Fibroblast of skin of right quadriceps (primary cell): ENCODE measurements at places on chromosomes 1 and 21.

- DNase-seq: peak; percentile 10
These were observed 9.4 kb upstream of the ELAPOR1 start for GRCh38 chr1:109104364-109105151.

GRCh38 chr1:7385471-7386225, 385.4 kb upstream of the VAMP3 start:
- DNase-seq: no peak

DNA sequence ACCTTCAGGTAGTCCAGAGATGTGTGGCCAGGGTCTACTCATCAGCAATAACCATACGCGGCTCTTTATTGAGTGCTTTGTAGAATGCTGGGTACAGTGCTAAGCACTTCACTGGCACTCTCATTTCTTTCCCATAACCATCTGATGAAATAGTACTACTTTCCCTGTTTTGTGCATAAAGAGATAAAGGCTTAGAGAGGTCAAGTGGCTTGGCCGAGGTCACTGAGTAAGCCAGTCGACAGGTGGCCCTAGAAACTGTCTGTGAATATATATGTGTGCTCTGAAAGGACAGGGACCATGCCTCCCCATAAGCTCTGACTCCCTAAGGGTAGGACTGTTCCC, 52.8 kb downstream of the NENF start:
- no peak for DNase-seq

DNA sequence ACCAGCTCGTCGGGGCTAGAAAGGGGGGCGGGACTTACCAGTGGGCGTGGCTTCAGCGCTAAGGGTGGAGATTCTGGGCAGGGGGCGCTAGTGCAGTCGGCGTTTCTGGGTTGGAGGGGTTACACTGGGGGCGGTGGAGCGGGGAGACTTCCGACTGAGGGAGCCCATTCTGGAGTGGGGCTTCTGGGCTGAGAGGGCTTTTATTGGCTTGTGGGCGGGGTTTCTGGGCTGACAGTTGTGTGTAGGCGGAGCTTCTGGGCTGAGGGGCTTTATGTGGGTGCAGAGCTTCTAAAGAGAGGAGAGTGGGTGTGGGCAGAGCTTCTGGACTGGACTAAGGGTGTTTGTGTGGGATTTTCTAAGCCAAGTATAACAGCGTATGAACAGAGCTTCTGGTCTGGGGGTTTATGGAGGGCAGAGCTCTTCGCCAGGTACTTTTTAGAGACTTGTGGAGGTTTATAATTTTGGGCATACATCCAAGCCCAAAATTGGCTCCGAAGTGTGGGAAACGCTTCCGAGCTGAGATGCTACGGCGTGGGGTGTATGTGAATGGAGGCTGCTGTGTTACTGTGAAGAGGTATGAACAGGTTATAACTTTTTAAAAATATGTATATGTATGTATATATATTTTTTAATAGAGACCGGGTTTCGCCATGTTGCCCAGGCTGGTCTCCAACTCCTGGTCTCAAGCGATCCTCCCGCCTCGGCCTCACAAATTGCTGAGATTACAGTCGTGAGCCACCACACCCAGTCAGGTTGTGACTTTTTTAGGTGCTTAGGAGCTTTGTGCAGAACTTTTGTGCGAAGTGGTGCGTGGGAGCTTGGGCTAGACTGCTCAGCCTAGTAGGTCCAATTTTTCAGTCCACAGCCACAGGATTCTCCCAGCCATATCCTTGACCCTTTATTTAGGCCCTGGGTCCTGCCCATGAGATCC, 825 bp downstream of the TMEM39B start:
- DNase-seq: no peak

GRCh38 chr1:230058626-230059025, 8.4 kb upstream of the GALNT2 start:
- no peak for DNase-seq

GRCh38 chr1:32247983-32248889, 1.2 kb downstream of the FAM167B start:
- DNase-seq: peak; percentile 47

- no peak for DNase-seq
These were observed 287.3 kb upstream of the SGIP1 start for GRCh38 chr1:66246351-66247269.

DNA sequence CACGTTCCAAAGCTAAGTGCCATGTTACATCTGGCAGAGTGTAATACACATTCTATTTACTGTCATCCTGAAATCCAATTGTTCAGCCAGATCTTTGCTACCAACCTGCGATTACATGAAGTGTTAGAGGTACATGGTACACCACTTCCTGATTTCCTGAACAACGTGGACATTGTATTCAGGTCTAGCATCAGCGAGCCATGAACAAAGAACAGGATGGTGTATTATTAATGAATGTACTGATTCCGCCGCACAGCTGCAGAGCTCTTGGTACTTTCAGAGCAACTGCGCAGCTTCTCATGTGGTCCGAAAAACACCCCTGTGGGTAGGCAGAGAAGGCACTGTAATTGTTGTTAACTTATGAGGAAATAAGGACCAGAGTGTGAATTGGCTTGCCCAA, 511.4 kb downstream of the AJAP1 start:
- no peak for DNase-seq

DNA sequence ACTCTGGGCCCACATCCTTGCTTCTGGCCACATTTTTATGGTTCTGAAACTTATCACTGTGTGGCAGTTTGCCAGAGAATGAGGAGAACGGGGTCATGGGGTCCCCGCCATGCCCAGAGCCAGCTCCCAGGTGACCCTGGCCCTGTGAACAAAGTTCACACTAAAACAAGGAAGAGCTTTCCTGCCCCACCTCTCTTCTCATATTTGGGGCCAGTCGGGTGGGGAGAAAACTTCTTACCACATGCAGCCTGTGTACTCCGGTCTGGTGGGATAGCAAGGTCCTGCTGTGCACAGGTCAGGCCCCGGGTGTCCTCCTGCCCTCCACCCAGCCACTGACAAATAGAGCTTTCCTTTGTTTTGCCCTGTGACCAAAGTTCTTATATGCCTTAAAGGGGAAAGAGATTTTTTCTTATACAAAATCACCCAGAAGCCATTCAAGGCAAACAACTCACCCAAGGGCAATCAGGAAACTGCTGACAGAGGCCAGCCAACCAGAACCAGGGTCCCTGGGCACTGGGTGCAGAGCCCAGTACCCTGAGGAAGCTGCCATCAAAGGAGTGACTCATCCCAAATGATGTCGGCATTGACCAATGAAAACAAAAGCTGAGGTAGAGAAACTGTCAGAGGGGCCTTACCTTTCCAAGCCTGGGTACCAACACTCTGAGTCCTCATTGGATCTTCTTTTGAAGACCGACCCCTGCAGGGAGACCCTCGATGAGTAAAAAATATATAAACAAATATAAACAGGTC, 53.6 kb downstream of the OLIG1 start:
- no peak for DNase-seq

DNA sequence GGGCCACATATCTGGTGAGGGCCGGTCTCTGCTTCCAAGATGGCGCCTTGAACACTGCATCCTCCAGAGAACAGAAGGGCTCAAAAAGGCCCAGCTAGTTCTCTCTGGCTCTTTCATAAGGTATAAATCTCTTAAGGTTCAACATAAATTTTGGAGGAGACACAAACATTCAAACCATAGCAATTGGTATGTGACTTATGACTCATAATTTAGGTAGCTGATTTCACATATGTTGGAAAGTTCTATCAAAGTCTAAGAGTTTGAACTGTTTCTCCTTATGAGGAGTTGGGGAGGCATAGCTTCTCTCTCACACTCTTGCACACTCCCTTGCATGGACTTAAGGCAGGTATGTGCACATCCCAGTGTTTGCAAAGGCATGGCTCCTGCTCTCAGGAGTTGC, 5.1 kb upstream of the FYB2 start:
- DNase-seq: peak; percentile 58

GRCh38 chr1:150409504-150410362, 45.8 kb downstream of the RPRD2 start:
- no peak for DNase-seq

DNA sequence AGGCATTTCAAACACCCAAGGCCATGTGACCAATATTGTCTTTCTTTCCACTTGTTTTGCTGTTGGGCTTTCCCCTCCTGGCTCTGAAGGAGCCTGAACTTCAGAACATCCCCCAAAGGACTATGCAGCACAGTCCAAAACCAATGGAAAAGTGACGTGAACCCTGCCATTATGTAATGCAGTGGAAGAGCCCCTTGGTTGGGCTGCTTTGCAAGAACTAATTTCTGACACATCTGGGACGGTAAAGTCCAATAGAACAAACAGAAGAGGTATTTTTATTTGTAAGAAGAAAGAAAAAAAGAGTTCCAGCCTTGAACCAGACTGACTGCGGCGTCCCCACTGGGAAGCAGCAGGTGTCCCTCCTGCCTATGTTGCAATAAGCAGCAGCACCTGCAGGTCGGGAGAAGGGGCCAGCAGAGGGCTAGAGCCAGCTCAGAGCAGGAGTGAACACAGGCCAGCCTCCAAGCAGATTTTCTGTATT, 116.7 kb downstream of the CDC7 start:
- DNase-seq: no peak

DNA sequence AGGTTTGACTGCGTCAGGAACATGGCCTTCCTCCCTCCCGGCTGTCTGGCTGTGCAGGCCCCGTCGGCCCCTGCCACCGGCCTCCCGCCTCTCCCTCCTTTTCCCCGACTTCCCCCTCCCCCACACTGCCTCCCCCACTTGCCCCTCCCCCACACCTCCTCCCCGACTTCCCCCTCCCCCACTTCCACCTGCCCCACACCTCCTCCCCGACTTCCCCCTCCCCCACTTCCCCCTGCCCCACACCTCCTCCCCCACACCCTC, 52.6 kb downstream of the SLC19A1 start:
- DNase-seq: no peak

DNA sequence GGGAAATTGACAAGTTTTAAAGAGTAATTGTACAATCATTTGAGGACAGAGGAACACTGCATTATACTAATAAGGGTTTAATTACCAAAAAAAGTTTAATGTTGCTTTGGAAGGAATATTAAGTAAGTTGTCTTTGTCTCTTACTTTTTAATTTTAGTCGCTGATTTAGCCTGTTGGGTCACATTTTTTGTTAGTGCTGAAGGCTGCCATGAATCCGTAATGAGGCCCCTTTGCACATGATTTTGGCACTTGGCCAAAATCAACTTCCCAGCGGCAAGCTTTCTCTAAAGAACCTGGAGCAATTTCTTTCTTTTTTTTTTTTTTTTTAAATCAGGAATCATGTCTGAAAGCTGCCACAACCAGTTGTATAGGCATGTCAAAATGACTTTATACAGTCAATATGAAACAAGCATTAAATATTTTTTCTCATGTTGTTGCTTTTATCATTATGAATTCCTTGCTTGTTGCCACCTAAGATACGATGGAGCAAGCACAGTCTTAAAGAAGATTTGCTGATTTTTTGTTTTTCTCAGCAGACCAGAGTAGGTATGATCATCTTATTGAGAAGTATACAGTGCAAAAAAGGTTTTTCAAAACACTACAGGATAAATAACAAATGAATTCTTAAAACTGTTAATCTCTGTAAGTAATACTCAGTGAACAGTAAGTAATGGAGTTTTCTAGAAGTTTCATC, 690.4 kb downstream of the USP25 start:
- DNase-seq: peak; percentile 61

DNA sequence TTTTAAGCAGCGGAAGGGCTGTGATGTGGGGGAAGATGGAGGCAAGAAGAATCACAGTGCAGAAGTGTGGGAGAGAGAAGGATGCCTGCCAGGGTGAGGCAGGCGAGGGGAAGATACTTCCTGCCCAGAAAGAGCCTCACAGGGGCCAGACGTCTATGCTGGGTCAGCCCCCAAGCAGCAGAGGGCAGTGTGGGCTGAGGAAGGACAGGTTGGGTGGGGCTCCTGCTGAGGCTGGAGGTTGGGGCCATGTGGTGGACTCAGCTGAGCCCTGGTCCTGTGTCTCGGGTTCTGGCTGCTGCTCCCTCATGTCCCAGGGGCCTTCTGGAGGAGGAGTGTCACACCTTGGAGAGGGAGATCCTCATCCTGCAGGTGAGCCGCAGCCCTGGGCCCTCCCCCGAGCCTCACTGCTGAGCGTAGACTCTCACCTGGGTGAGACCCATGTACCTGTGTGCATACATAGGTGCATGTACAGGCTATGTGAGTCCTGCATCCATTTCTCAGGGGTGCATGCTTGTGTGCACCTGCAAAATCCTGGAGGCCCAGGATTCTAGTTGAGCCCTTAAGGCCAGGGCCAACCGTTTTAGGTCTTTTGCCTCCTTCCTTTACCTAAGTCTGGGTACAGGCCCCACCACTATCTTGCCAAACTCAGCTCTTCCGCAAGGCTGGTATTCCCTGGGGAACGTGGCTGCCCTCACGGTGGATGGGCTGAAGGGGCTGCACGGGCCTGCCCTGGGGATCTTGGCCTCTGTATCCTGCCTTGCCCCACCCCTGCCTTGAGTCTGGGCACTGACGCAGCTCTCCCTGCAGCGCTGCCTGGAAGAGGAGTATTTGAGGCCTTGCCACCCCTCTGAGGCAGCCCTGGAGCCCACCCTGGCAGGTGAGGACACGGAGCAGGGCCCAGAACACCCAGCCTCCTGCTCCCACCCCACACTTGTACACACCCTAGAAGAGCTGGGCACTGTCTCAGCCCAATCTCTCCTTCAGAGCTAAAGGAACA, 3.7 kb downstream of the CCDC24 start:
- no peak for DNase-seq

DNA sequence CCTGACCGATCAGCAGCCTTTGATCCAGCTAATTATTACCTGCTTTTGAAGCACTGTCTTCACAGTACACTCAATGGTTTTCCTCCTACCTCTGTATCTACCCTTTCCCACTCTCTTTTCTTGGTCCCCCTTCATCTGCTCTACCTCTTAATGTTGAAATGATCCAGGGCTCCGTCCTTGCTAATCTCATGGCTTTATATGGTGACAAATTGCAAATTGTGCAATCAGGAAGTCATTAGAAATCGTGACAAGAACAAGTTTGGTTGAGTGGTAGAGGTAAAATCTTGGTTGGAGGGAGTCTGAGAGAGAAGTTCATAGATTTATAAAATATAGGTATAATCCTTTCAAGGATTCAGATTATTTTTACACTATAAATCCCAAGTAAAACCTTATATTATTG, 9.6 kb upstream of the CYB5R1 start:
- no peak for DNase-seq

DNA sequence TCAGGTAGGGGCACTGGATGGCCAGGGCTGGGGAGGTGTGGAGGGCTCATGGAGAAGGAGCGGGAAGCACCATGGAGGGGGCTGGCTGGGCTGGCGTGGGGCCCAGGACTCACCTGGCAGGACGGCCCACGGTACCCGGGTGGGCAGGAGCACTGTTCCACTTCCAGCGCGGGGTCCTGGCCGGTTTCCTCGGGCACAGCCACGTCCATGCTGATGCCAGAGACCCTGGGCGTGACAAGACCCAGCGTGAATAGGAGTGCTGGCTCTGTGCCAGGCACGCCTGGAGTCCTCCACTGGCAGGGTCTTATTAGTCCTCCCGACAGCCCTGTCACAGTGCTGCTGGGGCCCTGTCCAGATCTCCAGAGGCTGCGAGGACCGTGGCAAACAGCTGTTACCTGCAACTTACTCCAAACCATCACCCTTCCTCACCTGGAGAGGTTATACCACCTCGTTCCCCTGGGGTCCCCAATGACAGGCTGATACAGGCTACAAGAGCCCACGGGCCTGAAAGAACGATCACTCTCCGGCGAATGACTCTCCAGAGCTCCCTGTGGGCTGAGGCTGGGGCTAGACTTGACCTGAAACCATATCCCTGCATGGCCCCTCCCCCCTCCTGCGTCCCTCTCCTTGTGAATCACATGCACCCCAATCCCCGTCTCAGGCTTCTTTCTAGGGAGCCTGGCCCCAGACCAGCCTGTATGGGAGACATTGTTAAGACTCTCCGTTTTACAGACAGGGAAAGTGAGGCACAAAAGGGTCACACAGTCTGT, 62.1 kb downstream of the HSPG2 start:
- no peak for DNase-seq
